Lower leg skin (tissue), 4 donors: ENCODE measurements at places on chromosomes 13 and 19.

DNA sequence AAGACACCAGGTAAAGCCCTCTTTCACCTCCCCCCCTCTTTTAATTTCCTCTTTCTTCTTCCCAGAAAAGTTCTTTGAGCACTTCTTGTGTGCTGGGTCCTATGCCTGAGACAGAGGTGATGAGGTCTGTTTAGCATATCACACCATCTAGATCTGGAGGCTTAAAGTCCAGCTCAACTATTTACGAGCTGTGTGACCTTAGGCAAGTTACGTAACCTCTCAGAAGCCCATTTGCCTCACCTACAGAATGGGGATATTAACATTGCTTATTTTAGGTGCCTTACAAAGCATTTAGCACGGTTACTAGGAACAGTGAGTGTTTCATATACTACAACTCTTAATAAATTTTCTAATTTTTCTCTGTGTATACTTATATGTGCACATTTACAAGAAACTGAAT, 47.7 kb downstream of the ADGRE1 start:
- DNase-seq = no peak

DNA sequence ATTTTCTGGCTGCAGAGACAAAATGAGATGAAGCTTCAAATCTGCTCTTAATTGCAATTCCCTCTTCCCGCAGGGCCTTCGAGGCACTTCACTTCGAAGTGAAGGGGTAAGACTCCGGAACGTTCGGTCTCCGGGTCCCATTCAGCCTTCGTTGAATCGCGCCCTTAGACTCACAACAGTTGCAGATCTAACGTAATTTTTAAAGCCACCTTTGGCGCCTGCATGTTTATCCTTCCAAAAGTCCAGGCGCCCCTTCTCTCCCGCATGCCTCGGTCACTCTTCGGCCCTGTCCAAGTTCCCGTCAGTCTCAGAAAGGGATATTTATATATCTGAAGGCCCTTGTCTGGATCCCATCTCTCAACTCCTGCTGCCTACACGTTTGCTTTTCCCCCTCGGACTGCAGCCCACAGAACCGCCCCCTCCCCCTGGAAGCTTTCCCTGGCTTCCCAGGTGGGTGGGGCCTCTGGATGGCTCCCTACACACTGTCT, 915 bp upstream of the KCTD12 start:
- no peak for DNase-seq

DNA sequence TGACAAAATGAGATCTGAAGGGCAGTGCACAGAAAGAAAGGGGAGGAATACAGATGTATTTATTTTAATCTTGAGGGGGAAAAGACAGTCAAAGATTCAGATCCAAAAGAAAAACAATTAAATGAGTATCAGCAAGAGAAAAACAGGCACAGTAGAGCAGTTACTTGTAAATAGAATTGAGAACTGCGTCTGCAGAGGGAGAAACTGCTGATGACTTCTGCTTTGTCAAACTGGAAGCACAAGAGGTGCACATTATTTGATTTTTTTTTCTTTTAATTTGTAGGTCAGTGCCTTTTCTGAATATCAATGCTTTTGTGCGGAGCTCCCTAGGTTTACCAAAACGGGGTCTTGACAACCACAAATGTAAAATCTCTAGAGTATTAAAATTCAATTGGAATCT, 37.3 kb downstream of the EFNB2 start:
- DNase-seq = no peak

DNA sequence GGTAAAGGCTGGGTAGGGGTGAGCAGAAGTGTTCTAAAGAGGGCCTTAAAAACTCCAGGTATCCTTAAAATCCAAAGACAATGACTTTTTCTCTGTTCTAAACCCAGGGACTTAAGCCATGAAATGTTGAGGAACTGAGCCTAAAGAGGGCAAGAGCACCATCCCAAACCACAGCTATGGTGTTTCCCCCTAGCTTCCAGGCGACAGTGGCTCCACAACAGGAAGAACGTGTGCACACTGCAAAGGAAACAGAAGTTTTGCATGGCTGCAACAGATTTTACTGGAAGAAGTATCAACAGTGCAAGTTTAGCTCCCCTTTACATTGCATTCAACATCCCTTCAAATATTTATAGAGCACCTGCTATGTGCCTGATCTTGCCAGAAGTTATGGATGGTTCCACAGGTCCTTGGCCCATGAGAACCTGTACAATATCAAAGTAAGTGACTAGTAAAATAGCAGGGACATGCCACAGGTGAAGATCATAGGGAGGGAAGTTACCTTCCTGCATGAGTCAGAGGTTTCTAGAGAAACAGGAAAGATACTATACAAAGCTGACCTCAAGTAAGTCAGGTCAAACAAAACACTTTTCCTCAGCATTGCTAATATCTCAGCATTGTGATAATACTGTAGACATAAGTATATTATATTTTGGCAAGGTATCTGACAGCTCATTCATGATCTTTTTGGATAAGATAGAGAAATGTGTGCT, 8.4 kb upstream of the KCTD12 start:
- no peak for DNase-seq

GRCh38 chr13:27569405-27569804, 50.9 kb downstream of the LNX2 start:
- no peak for DNase-seq

DNA sequence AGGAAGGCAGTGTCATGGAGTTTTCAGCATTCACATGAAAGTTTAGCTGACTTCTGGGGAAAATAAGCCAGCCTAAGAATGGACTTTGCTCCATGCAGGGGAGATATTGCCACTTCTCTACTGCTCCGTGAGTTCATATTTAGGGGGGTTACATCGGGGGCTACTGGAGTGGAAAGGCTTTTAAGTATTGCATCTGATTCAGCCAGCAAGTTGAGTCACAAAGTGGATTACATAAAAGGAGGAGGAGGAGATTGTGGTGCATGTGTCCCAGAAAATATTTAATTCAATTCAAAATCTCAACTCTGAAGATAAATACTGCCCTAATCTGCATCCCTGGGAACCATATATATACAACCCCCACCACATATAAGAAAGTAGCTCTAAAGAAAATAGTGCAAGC, 617.2 kb downstream of the DCT start:
- DNase-seq = no peak

DNA sequence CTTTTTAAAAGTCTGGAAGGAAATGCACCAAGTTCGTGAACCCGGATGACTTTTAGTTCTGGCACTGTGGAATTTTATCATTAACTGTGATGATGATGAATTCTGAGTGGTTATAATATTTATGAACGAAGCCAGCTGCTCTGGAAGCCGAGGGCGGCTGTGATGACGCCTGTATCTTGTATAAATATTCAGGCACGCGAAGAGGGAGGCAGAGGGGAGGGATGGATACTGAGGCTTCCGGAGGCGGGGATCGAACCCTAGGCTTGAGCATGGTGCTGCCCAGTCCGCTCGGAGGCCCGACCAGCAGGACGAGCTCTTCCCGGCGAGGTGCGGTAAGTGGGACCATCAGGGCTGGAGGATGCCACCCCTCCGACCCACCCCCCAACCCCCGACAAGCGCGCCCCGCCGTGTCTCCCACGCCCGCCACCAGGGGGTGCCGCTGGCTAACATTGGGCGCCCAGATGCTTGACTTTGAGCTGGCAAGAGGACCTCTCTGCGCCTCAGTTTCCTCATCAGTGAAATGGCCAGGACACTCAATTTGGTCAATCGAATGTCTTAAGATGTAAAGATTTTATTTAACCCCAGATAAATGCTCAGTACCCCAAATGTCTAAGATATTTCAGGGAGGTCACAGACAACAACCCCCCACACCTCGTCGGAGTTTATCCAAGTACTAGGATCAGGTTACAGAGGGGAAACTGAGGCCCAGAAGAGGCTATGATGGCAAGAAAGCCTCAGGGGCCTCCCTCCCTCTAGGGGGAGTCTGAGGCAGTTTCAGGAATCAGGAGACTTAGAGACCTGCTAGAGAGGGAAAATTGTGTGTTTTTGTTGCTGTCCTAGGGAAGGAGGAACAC, 4.5 kb upstream of the RAB3A start:
- no peak for DNase-seq

- no peak for DNase-seq
Observed at GRCh38 chr13:76934671-76935070, 13.6 kb upstream of the ACOD1 start.

GRCh38 chr13:110506859-110507566, 54.5 kb downstream of the RAB20 start:
- no peak for DNase-seq

GRCh38 chr19:43525836-43526771, 897 bp downstream of the ETHE1 start:
- DNase-seq = no peak

GRCh38 chr13:30877335-30877734, 28.7 kb upstream of the MEDAG start:
- no peak for DNase-seq

DNA sequence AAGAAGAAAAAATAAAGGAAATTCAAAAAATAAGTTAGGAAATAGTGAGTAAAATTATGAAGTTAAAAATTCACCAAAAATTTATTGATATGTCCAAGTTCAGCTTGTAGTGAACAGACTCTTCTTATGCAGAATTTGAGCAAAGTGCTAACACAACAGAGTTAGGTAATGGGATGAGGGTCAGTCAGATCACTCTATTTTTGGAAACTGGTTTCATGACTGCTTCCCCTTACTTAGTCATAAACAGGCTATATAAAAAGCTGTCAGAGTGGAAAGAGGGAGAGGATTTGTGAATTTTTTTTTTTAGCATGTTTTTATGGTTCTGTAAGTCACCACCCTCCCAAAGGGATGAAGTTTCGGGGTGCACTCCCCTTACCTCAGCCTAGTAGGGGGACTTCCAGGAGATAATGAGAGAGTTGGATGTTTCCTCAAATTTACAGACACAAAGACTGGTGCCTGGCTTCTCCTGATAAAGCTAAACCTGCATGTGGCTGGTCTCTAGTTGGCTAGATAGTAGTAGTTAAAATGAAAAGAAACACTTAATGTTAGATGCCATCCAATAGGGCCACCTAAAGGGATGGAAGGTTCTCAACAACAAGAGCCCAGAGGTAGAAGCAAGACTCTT, 4.5 kb downstream of the CPB2 start:
- DNase-seq = no peak

DNA sequence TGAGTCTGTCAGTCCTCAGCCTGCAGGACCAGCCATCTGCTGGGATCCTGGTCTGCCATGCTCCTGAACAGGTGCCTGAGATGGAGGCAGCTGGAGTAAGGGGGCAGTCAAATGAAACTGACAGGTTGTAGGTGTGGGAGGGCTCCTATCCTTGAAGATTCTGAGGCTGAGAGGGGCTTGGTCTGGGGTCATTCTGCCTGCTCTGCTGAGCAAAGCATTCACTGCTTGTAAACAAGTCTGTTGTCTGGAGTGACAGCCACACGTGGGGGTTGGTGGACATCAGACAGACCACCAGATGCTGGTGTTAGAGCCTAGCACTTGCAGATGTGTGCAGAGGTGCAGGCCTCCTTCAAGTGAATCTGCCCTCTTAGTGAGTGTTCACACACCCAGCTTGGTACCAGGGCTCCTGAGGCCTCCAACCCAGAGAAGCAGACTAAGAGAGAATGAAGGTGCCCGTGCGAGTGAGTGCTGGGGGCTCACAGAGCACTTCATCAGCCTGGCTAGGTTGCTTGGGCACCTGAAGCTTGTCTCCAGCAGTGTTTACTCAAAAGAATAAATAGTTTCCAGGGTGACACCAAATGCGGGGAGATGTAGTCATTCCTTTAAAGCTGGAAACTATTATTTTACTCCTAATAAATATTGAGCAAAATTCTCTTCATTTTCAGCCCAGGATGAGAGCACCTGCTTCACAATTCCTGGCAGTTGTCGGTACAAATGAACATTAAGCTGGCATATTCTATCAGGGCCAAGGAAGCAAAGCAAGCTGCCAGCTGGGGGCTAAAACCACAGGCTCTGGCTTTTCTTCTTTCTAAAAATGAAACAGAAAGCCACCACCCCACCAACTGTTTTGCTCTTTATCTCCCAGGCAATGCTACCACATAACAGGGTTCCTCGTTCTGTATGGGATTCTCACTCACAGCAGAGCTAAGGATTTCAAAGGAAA, 82.3 kb downstream of the RNASEH2B start:
- DNase-seq = no peak

- no peak for DNase-seq
Observed at GRCh38 chr13:113946409-113947181, 27.3 kb downstream of the C13orf46 start.

GRCh38 chr13:97884707-97885468, 68.6 kb upstream of the IPO5 start:
- DNase-seq = no peak

- no peak for DNase-seq
Observed at GRCh38 chr19:4071610-4072009, 4.9 kb upstream of the ZBTB7A start.

DNA sequence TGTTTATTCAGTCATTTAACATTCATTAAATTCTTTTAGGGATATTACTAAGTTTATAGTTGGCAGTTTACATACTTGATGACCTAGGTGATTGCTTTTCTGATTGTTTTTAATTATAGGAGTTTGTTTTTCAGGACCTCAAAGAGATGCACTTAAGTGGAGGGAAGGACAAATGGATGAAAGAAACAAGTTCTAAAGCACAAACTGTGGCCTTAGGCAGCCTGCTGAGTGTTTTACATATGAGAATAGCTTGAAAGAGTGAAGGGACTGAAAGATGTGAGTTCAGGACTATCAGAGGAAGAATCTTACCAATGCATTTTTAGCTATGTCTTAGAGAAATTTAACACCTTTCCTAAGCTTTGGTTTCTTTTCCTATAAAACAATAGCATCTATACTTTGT, 402.6 kb downstream of the KLF12 start:
- no peak for DNase-seq

GRCh38 chr13:77022341-77022740, 4.6 kb downstream of the FBXL3 start:
- no peak for DNase-seq

- no peak for DNase-seq
Observed at GRCh38 chr13:104286566-104287290, 1220.5 kb upstream of the SLC10A2 start.

- no peak for DNase-seq
Observed at GRCh38 chr13:50158385-50159165, 143.3 kb downstream of the KCNRG start.

DNA sequence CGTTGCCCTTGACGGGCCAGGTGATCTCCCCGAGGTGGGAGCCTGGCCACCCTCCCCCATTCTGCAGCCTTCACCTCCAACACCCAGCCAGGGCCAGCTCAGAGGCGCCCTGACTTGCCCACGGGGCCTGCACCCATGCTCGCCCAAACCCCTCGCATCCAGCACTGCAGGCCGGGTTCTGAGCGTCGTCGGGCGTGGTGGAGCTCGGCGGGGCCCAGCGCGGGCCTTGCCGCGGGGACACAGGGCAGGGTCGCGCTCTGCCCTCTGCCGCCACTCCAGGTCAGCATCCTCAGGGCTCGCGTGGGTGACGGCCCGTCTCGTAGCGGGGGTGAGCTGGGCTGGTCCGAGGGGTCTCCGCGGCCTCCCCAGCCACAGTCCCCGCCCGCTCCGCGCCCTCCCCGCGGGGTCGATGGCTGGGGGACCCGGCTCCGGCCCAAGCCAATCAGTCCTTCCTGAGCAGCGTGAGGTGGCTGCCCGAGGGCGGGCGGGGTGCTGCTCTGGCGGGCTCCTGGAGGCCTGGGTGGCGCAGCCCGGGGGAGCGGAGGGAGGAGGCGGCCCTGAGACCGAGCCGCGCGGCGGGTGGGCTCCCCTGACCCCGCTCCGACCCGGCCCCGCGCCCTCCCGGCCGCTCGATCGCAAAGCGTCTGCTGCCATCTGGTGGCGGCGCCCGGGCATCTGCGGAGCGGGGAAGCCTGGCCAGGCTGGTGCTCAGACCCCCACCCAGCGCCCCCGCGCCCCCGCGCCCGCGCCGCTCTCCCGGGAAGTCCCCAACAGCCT, 61.4 kb downstream of the CCNE1 start:
- peak; percentile 90 for DNase-seq
